ENCODE measurements at places on chromosomes 16 and 17.

DNA sequence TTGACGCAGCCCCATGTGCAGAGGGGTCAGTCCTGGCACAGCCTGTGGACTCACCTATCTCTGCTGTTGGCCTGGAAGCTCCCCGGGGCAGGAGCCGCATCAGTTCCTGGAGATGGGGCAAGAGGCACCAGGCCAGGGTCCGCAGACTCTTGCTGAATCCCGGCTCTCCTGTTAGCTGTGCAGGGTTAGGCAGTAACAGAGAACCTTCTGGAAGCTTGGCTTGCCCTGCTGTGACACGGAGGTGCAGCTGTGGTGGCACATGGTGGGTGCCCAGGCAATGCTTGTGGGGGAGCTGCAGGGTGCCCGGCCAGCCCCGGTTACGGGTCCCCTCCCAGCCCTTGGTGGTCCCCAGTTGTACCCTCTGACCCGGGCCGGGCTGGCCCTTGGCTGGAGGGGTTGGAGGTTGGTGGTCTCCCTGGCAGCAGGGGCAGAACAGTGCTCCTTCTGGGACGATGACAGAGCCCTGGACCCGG lies 26.0 kb upstream of the ZNF469 start:
- no peak overlapping the region for H3K27ac ChIP-seq
- DNase-seq: no peak
- no peaks in the 10 kb centered on the region for H3K36me3 ChIP-seq
- H3K27me3 ChIP-seq: no peaks in the 10 kb centered on the region
- H3K4me1 ChIP-seq: no peaks in the 10 kb centered on the region

DNA sequence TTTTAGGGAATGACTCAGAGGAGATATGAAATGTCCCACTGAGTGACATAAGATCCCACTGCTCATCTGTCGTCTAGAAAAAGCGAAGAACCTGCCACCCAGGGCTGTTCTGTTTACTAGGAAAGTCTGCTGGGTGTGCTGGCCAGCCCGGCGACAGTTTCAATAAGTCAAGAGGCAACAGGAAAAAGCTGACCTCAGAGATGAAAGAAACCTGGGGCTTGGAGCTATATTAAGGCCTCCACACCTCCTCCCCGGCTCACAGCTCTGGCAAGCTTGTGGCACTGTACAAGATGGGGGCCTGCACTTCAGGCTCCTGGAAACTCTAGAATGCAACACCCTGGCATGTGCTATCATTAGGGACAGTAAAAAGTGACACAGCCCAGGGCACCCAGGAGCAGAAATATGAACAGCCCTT lies 10.6 kb downstream of the ZFHX3 start:
- DNase-seq: no peak
- no peak overlapping the region for H3K27ac ChIP-seq

DNA sequence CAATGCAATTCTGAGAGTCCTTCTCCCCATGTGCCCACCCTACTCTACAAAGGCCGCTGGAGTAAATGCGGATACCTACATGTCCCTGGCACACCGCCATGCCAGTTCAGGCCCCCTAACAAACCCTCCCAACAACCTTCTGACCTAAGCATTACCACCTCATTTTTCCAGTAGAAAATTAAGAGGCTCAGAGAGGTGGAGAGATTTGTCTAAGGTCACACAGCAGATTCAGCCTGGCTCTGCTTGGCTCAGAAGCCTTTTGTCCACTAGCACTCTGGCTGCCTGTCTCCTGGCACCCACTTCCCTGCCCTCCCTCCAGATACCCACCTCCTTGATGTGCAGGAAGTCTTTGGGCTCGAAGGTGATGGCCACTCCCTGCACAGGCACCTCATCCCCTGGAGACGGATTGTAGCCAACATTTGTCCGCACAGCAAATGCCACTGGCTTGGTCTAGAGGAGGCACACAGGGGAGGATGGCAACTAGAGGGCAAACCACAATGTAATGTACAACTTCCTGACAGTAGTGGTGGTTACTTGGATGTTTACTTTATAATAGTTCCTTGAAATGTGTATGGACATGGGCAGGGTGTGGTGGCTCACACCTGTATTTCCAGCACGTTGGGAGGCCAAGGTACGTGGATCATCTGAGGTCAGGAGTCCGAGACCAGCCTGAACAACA lies 10.2 kb downstream of the CACNB1 start:
- no peak for DNase-seq
- H3K36me3 ChIP-seq: peaks cover 81% of the 10 kb centered on the region
- H3K27ac ChIP-seq: no peak overlapping the region
- no peaks in the 10 kb centered on the region for H3K27me3 ChIP-seq
- no peak overlapping the region for H3K4me3 ChIP-seq

GRCh38 chr16:31868164-31868563 lies 5.4 kb upstream of the ZNF267 start:
- DNase-seq: no peak
- H3K27me3 ChIP-seq: no peaks in the 10 kb centered on the region
- H3K4me1 ChIP-seq: peaks cover 3% of the 10 kb centered on the region
- H3K27ac ChIP-seq: no peak overlapping the region
- H3K36me3 ChIP-seq: no peaks in the 10 kb centered on the region
- no peak overlapping the region for H3K4me3 ChIP-seq

GRCh38 chr16:463071-463470 lies 37.6 kb downstream of the RAB11FIP3 start:
- H3K4me1 ChIP-seq: peaks cover under 1% of the 10 kb centered on the region
- H3K27ac ChIP-seq: no peak overlapping the region
- no peaks in the 10 kb centered on the region for H3K27me3 ChIP-seq
- H3K36me3 ChIP-seq: peaks cover 15% of the 10 kb centered on the region

DNA sequence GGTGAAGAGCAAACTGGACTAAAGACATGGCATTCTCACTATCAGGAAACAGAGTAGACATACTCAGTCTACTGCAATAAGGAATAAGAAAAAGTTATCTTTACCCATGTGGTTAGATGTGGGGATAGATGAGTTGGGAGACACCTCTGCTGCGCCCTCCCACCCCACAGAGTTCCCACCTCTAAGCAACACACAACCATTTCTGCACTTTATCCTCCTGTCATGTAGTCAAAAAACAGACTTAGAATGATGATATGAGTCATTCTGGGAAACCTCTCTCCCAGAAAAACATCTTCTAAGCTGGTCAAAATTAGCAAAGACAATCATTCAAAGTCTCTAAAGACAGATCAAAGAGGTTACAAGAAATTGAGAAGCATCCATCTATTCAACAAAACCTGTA lies 94.9 kb downstream of the CACNG1 start:
- H3K27me3 ChIP-seq: no peaks in the 10 kb centered on the region
- no peak for DNase-seq
- H3K4me1 ChIP-seq: no peaks in the 10 kb centered on the region
- H3K36me3 ChIP-seq: peaks cover 8% of the 10 kb centered on the region
- H3K27ac ChIP-seq: no peak overlapping the region
- no peak overlapping the region for H3K4me3 ChIP-seq

DNA sequence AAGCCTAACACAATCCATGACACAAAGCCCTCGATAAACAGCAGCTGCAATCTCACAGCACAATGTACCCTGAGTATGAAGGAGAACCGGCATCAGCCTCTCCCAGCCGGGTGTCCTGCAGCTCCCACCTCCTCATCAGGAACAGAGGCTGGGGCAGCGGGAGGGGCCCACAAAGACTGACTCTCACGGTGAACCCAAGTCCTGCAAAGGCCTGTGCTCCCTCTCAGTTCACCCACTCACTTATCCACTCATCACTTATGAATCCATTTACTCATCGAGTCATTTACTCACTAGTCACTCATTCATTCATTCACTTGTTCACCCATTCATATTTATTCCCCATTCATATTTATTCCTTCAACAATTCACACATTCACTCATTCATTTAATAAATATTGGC lies 11.6 kb downstream of the ZNF423 start:
- no peaks in the 10 kb centered on the region for H3K27me3 ChIP-seq
- no peak overlapping the region for H3K27ac ChIP-seq
- no peak for DNase-seq
- no peaks in the 10 kb centered on the region for H3K36me3 ChIP-seq
- H3K4me3 ChIP-seq: no peak overlapping the region
- H3K4me1 ChIP-seq: no peaks in the 10 kb centered on the region

DNA sequence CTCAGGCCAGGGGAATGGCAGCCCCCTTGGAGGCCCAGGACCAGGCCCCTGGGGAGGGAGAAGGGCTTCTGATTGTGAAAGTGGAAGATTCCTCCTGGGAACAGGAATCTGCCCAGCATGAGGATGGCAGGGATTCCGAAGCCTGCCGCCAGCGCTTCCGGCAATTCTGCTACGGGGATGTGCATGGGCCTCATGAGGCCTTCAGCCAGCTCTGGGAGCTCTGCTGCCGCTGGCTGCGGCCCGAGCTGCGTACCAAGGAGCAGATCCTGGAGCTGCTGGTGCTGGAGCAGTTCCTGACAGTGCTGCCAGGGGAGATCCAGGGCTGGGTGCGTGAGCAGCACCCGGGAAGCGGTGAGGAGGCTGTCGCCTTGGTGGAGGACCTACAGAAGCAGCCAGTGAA lies 2.4 kb downstream of the ZNF213 start:
- no peaks in the 10 kb centered on the region for H3K27me3 ChIP-seq
- no peak for DNase-seq
- H3K36me3 ChIP-seq: peaks cover 10% of the 10 kb centered on the region
- H3K27ac ChIP-seq: no peak overlapping the region
- H3K4me3 ChIP-seq: no peak overlapping the region

DNA sequence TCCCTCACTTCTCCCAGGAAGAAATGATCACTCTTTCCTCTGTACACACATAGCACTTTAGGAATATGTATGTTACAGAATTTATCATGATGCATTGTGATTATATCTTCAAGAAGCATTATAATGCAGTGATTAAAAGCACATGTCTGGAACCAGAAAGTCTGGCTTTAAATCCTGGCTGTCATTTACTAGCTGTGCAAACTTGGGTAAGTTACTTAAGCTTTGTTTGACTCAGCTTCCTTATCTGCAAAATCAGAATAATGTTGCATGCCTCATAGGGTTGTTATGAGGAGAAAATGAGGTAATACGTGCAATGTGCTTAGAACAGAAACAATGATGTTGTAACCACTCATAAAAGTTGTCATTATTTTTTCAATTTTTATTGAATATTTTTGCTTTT lies 156.3 kb upstream of the ZKSCAN2 start:
- no peak overlapping the region for H3K27ac ChIP-seq
- H3K36me3 ChIP-seq: no peaks in the 10 kb centered on the region
- H3K4me1 ChIP-seq: no peaks in the 10 kb centered on the region
- DNase-seq: no peak

DNA sequence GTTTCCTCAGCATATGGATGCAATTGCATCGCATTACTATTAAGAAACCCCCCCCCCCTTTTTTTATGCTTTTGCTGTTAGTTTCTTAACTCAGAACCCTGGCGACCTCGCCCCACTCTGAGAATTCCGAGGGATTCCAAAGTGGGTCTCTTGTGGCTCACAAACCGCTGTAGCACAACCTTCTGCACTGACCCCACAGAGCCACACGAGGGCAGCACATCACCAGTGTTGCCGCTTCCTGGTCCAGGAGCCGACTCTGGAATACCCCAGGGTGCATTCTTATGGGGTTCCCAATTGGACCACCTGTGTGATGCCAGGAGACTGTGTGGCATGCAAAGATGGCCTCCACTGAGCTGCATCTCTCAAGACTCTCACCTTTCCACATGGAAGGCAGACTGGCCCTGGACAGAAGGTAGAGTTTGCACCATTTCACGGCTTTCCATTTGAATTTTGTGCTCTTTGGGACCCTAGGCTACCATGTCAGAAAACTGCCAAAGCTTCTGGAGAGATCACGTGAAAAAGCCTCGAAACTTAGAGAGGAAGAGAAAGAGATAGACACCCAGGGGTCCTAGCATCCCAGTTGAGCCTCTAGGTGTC lies 432.7 kb upstream of the ASIC2 start:
- no peak overlapping the region for H3K4me3 ChIP-seq
- DNase-seq: no peak
- H3K4me1 ChIP-seq: no peaks in the 10 kb centered on the region
- no peaks in the 10 kb centered on the region for H3K27me3 ChIP-seq

GRCh38 chr16:29743827-29744531 lies 1.8 kb downstream of the C16orf54 start:
- no peaks in the 10 kb centered on the region for H3K36me3 ChIP-seq
- no peaks in the 10 kb centered on the region for H3K4me1 ChIP-seq
- no peak overlapping the region for H3K27ac ChIP-seq
- H3K4me3 ChIP-seq: no peak overlapping the region
- no peaks in the 10 kb centered on the region for H3K27me3 ChIP-seq

- H3K27ac ChIP-seq: no peak overlapping the region
- H3K4me1 ChIP-seq: no peaks in the 10 kb centered on the region
- no peaks in the 10 kb centered on the region for H3K27me3 ChIP-seq
- H3K36me3 ChIP-seq: no peaks in the 10 kb centered on the region
- DNase-seq: no peak
Measured at GRCh38 chr16:21324267-21324666, 46.2 kb upstream of the CRYM start.

All from thoracic aorta (tissue), 2 donors.